ENCODE measurements at places on chromosomes 16 and 17.
A peak's percentile ranks its signal among the peaks of the same experiment; 100 is the strongest.

GRCh38 chr17:145671-146541 lies 8.5 kb downstream of the SCGB1C2 start:
- DNase-seq = peak; percentile 20
- no peaks in the 10 kb centered on the region for H3K36me3 ChIP-seq
- H3K27ac ChIP-seq = no peak overlapping the region
- H3K27me3 ChIP-seq = peaks cover 7% of the 10 kb centered on the region
- no peak overlapping the region for H3K4me3 ChIP-seq

- H3K27me3 ChIP-seq = peaks cover 7% of the 10 kb centered on the region
- no peak for DNase-seq
- H3K4me3 ChIP-seq = no peak overlapping the region
- H3K4me1 ChIP-seq = no peaks in the 10 kb centered on the region
- H3K36me3 ChIP-seq = no peaks in the 10 kb centered on the region
These were observed 289.7 kb downstream of the FOXL1 start for GRCh38 chr16:86868070-86868469.

DNA sequence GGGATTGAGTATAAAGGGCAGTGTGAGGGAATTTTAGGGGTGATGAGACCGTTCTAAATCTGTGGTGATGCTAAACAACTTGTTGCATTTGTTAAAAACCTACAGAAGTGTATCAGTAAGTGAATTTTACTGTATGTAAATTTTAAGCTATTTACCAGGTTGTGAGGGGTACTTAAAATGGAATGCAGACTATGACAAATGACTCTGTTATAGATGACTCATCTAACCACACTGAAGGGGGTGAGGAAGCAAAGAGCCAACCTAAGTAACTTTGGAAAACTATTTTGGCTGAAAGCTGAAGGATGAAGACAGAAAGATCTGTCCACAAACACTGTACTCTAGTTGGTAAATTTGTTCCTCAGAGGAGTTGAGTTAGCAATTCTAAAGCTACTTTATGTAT lies 5.3 kb upstream of the MKS1 start:
- H3K27ac ChIP-seq = no peak overlapping the region
- DNase-seq = no peak
- H3K4me1 ChIP-seq = peaks cover 15% of the 10 kb centered on the region
- H3K36me3 ChIP-seq = no peaks in the 10 kb centered on the region

DNA sequence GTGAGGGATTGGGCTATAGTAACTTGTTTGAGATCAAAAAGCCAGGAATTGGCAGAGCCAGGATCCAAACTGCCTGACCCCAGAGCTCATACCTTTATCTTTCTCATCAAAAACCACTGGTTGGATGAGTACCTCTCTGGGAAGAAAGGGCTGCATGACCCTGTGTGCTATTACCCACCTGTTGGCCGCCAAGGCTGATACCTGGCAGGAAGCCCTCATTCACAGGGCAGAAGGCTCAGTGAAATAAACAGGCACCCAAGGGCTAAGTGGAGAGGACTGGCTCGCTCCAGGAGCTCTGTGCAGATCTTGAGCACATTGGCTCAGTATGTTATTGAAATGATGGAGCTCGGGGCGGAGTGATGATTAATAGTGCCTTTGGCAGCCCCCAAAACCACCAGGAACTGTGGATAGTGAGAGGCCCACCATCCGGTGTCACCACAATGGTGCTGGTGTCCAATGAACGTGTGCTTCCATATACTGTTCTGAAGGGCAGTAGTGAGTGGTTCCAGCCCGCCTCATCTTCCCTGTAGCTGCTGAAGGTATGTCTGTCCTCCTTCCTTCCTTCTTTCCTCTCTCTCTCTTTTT lies 197.6 kb downstream of the MSI2 start:
- no peaks in the 10 kb centered on the region for H3K27me3 ChIP-seq
- H3K4me3 ChIP-seq = no peak overlapping the region
- H3K27ac ChIP-seq = no peak overlapping the region
- no peak for DNase-seq
- H3K4me1 ChIP-seq = peaks cover 73% of the 10 kb centered on the region
- H3K36me3 ChIP-seq = peaks cover 26% of the 10 kb centered on the region

- H3K4me1 ChIP-seq = no peaks in the 10 kb centered on the region
- no peak overlapping the region for H3K27ac ChIP-seq
- H3K4me3 ChIP-seq = no peak overlapping the region
- H3K27me3 ChIP-seq = no peaks in the 10 kb centered on the region
These were observed 415.1 kb downstream of the NPIPA8 start for GRCh38 chr16:17921357-17921978.

DNA sequence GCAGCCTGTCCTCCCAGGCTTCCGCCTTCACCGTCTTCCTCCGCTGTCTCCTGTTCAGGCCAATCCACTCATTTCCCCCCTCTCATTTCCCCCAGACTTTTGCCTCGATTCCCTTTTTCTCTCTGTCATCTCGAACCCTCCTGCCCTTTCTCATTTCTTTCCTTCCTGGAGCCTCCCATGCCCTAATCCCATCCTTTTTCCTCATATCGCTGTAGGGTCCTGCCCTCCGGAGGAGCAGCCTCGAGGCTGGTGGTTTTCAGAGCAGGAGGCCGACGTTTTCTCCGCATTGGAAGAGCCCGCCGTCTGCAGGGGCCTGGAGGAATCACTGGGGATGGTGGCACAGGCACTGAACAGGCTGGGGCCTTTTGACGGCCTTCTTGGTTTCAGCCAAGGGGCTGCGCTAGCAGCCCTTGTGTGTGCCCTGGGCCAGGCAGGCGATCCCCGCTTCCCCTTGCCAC lies 597 bp downstream of the OVCA2 start:
- peak overlapping the region; percentile 96 for H3K27ac ChIP-seq
- no peaks in the 10 kb centered on the region for H3K27me3 ChIP-seq

- H3K27ac ChIP-seq = peak overlapping the region; percentile 98
- H3K4me1 ChIP-seq = peaks cover 88% of the 10 kb centered on the region
- no peaks in the 10 kb centered on the region for H3K27me3 ChIP-seq
- DNase-seq = no peak
- no peak overlapping the region for H3K4me3 ChIP-seq
- H3K36me3 ChIP-seq = peaks cover 67% of the 10 kb centered on the region
These were observed 9.4 kb downstream of the ABCC1 start for GRCh38 chr16:15958703-15959348.

DNA sequence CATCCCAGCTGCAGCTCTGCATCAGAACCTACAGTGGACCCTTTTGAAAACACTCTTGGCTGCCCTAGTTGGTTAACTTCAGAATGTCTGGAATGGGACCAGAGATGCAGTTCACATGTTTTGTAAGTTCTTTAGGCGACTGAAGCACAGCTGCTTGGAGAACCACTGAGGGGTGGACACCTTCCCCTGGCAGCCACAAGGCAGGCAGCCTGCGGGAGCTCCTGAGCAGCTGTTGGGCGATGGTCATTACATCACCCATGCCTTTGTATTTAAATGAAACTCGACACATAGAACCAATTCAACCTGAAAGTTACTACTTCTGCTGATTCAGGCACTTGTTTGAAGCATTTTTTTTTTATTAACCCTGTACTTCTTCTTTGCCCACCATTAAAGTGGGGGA lies 151.5 kb downstream of the LGALS9B start:
- no peak for DNase-seq
- peaks cover under 1% of the 10 kb centered on the region for H3K4me1 ChIP-seq
- H3K4me3 ChIP-seq = no peak overlapping the region
- H3K36me3 ChIP-seq = no peaks in the 10 kb centered on the region

DNA sequence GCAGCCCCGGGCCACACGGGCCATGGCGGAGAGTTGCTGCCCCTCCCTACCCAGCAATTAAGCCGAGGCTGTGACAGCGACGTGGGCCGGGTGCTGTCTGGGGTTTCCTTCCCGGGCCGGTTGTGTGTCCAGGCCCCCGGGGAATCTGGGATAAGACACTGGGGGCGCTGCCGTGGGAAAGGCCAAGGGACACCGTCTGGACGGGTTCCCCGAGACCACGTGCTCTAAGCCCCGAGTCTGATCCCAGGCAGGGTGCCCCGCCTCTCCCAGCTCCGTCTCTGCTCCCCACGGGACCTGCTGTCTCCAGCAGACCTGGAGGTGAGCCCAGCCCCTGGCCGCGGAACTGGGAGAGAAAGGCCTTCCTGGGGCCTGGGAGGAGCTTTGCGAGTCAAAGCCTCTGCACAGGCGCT lies 92.2 kb downstream of the IRX3 start:
- H3K4me3 ChIP-seq = no peak overlapping the region
- H3K4me1 ChIP-seq = no peaks in the 10 kb centered on the region
- no peaks in the 10 kb centered on the region for H3K36me3 ChIP-seq
- H3K27ac ChIP-seq = no peak overlapping the region
- DNase-seq = no peak

- H3K36me3 ChIP-seq = no peaks in the 10 kb centered on the region
- DNase-seq = no peak
- no peak overlapping the region for H3K27ac ChIP-seq
- H3K4me1 ChIP-seq = peaks cover 22% of the 10 kb centered on the region
- H3K4me3 ChIP-seq = no peak overlapping the region
These were observed 39.2 kb upstream of the IRF8 start for GRCh38 chr16:85859818-85860125.
